ENCODE measurements at places on chromosomes 2 and 18.

- peak; percentile 42 for DNase-seq
Observed at GRCh38 chr2:191150600-191151330, at the start of gene STAT4. TSS of gene STAT4 (minus strand) at chr2:191150994. CDS start at chr2:191148203, 2,791 bp downstream.

DNA sequence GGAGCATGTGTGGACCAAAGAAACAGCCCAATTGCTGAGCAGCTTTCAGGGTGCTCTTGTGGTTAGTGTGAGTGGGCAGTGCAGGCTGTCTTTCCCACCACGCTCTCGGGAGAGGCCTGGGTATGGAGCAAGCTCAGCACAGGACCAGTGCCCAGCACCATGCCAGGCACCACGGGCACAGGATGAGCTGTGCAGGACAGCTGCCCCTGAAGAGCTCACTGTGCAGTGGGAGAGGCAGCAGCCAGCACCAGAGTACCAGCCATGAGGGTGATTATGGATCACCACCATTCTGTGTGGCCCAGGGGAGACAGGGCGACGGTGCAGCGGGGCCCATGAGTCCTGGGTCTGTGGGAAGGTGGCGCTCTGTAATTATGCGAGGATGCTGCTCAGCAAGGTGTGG is 29.7 kb upstream of the FAHD2A start:
- no peak for DNase-seq

DNA sequence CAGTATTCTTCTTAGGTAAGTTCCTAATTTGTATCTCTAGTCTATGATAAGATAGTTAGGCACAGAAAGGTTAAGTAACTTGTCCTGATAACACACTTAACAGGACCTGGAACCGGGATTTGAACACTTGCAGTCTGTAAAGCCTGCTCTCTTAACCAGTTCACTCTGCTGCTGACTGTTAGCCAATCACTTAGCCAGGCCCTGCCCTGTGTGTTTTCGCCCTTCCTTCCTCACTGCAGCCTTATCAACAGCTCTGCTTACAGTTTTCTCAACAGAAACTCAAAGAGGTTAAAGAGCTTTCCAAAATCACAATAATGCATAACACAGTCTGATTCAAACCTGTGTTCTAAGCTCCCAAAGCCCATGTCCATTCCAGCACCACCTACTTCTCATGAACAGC is 151.7 kb downstream of the TRABD2A start:
- no peak for DNase-seq

DNA sequence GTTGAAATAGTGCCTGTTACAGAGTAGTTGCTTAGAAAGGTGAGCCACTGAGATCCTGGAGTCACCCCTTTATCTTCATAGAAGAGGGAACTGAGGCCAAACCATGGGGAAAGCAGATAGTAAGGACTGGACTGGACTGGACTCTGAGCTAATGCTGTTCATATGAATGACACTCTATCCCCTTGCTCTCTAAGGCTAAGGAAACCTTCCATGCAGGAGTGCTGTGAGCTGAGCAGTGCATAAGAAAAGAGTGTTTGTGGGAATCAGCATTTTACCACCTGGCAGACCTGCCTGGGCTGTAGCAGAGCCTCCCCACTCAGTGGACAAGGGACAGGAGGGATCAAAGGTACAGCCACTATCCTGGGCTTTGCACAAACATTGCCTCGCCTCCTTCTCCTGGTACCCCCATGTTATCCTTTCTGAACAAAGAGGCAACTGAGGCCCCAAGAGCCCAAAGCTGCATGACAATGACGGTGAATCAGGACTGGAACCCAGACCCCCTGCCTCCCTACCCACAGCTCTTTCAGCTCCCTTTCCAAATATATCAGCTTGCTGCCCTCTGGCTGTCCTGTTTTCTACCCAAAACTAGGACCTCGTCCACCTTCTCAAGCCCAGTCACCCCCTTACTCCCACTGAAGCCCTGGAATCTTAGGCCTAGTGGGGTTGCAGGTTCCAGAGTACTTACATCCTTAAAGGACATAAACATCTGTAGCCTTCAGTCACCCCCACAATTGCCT is 227.9 kb downstream of the ZBTB7C start:
- DNase-seq: no peak

- no peak for DNase-seq
Observed at GRCh38 chr2:9140645-9141044, 66.0 kb upstream of the ASAP2 start.

DNA sequence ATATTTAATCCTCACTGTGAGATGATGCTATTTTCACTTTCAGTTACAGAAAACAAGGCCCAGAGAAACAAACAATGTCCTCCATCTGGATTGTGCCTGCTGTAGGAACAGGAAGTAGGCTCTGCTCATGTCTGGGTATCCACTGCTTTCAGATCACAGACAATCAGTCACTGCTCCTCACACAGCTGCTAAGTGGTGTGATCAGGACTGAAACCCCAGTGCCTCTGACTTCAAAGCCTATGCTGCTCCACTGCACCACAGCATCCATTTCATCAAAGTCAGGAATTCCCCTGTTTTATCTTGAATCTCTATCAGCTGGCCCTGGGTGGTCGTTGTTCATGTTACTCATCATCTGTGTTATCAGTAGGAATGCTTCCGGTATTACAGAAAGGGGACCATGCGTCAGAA is 303.8 kb upstream of the TRIB2 start:
- DNase-seq: peak; percentile 25

DNA sequence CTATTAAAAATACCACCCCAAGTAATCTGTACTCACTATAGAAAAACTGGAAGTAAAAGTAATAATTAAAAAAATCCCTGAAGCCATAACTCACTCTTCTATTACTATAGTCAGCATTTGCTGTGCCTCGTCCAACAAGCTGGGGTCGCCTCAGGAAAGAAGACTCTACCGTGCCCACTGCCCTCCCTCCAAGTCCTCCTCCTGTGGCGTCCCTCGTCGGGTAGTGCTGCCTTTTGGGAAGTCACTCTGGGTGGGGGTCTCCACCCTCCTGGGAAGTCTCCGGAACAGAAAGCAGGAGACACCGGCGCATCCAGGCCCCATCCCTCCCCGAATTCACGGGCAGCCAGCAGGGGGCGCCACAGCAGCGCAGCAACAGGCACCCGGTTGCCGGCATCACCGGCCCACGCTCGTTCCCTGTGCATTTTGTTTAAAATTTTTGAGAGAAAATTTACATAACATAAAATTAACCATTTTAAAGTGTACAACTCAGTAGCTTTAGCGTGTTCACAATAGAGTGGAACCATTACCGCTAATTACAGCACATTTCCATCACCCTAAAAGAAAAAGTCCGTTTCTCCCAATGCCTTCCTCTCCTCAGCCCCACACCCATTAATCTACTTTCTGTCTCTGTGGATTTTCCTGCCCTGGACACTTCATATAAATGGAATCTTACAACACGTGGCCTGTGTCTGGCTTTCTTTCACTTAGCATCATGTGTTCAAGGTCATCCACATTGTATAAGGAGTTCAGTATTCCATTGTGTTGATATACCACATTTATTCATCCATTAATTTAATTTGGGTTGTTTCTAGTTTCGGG is 62.2 kb downstream of the ADNP2 start:
- peak; percentile 86 for DNase-seq

- DNase-seq: peak; percentile 85
Observed at GRCh38 chr18:3665780-3666525, 216.0 kb downstream of the TGIF1 start.

DNA sequence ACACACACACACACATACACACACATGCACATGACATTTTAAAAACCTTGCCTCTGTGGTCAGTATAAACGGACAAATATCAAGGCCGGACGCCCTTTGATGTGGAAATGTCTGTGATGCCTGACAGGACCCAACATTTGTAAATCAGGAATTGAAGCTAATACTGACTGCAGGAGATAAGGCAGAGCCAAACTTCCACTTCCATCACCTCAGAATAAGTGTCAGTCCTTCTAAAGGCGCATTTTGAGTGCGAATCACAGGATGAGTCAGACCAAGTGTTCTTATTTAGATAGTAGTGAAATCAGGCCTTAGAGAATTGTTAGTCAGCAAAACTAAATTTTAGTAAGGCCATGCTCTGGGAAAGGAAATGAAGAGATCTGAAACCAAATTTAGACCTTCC is 211.7 kb upstream of the LRATD1 start:
- DNase-seq: peak; percentile 67

- DNase-seq: no peak
Observed at GRCh38 chr2:105184420-105184819, 57.1 kb upstream of the GPR45 start.

- DNase-seq: no peak
Observed at GRCh38 chr2:9478526-9478925, 4.2 kb downstream of the IAH1 start.

GRCh38 chr2:126846241-126846640 is 52.4 kb upstream of the TEX51 start:
- no peak for DNase-seq

- DNase-seq: no peak
Observed at GRCh38 chr18:48934415-48934722, 16.4 kb downstream of the SMAD7 start.

DNA sequence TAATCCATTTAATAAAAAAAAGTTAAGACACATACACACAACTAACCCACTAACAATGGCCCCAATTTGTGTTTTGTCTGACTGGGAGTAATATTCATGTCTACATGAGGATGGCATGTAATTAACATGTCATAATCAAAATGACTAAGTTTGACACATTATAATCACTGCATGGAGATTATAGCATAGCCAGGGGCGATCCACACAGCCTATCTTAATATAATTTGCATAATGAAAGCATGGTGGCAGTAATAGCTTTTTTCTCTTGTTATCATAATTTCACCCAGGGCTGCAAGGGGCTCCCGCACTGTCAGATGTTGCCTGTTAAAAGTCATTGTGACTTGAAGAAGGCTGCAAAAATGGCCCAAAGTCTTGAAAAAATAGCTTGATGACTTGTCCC is 243.7 kb downstream of the SMAD2 start:
- no peak for DNase-seq

- DNase-seq: no peak
Observed at GRCh38 chr2:207071820-207072219, 93.9 kb downstream of the KLF7 start.

- DNase-seq: no peak
Observed at GRCh38 chr2:179277429-179278196, 13.0 kb upstream of the SESTD1 start.

DNA sequence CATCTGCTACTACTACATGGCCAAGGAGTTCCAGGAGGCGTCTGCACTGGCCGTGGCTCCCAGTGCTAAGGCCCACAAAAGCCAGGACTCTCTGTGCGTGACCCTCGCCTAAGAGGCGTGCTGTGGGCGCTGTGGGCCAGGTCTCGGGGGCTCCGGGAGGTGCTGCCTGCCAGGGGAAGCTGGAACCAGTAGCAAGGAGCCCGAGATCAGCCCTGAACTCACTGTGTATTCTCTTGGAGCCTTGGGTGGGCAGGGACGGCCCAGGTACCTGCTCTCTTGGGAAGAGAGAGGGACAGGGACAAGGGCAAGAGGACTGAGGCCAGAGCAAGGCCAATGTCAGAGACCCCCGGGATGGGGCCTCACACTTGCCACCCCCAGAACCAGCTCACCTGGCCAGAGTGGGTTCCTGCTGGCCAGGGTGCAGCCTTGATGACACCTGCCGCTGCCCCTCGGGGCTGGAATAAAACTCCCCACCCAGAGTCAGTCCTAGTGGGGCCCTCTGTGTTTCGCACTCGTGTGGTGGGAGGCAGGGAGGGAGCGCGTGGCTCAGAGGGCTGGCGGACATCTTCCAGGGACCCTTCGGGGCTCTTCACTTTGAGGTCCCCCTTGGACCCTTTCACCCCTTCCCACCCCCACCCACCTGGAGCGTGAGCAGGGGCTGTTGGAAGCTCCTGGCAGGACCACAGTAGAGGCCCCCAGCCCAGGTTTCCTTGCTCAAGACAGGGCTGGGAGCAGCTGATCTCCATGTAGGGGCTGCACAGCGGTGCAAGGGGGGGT is 5.7 kb downstream of the GPR35 start:
- DNase-seq: no peak

GRCh38 chr2:9415516-9416169 is 7.7 kb downstream of the ITGB1BP1 start:
- DNase-seq: peak; percentile 23

- no peak for DNase-seq
Observed at GRCh38 chr2:169106563-169107545, 37.5 kb downstream of the DHRS9 start.

DNA sequence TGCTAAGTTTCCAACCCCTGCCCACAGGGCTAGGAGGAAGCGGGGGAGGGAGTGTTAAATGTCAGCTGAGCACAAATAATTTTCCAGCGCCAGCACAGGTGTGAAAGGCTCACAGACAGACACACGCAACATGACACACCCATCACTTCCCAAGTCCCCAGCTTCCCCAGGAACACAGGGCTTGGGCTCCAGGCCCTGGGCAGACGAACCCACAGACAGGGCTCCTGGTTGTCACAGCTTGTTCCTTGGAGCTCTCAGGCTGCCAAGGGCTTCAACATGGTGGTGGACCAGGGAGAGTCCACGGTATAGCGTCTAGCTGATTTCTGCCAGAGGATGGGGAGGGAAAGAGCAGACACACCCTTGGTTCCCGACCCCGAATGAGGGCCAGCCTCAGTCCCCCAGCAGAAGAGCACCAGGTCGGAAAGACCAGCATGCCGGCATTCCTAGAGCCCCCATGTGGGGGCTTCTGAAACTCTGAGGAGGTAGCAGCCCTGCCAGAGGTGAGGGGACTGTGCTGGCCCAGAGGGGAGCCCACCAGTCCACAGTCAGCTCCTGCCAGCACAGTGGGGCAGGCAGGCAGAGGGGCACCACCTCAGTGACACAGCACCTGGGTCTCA is 1.9 kb downstream of the DUSP2 start:
- no peak for DNase-seq

- peak; percentile 73 for DNase-seq
Observed at GRCh38 chr2:67389286-67389685, 7.8 kb upstream of the ETAA1 start.

DNA sequence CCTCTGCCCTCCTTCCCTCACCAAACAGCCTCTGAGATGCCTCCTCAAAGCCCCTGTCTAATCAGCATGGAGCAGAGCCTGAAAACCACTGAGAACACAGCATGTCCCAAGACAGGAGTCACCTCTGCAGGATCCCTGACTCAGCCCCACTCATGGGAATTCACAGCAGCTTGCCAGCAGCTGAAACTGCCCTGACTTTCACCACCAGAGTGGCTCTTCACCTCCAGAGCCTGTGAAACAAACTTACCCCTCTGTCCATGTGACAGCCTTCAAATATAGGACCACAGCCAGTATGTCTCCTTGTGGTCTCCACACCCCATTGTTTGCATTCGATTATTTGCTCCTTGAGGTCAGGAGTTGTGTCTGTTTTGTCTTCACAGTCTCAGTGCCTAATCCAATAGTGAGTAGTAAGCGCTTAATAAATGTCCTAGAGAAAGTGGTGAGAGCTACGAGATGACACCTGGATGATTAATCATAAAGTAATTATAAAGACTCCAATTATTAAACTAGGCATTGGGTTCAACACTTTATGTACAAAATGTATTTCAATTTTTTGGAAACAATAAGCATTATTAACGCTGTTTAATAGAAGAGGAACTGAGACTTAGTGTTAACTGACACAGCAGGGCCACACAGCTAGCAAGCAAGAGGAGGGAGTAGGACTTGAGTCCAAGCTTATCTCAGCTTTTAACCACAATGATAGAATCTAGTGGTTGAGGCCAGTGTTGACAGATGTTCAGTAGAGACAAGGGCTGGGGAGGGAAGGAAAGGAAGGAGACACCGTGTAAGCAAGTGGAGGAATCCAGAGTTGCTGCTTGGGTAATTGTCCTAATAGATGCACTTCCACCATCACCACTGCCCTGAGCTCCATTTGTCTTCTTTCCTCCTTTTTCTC is 358.7 kb upstream of the TNP1 start:
- DNase-seq: peak; percentile 76
